ENCODE measurements at places on chromosomes 16 and 17.

DNA sequence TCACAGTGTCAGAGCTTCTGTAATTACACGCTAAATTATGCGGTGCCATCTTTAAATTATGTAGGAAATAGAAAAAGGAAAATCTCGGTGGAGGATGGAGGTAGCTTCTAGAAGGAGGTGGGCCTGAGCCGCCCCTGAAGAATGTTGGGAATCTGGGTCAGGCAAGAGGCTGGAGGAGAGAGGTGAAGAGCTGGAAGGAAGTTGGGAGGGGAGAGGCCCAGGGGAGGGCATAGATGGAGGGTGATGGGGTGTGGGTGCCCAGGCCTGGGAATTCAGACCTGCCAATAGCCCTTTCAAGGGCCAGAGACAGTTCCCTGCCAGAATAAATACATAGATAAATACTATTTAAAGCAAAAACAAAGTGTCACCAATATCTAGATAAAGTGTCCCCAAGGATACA, 415.0 kb upstream of the HSBP1 start:
- DNase-seq = no peak

DNA sequence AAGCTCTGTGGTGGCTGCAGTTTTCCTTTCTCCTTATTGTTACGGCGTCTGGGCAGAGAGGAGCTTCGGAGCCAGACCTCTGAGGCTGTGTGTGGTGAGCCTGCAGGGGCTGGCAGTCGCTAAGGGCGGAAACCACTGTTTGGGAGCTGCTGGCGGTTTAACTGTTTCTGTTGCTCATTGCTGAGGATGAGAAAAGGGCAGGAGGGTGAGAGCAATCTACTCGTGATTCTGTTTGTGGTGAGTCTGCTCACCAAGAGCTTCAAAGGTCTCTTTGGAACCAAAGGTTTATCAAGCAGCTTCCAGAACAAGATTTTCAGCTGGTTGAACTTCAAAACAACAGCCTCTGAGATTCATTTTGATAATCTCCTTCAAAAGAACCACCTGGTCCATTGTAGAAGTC, 143.9 kb downstream of the ANKFN1 start:
- DNase-seq = peak; percentile 94

DNA sequence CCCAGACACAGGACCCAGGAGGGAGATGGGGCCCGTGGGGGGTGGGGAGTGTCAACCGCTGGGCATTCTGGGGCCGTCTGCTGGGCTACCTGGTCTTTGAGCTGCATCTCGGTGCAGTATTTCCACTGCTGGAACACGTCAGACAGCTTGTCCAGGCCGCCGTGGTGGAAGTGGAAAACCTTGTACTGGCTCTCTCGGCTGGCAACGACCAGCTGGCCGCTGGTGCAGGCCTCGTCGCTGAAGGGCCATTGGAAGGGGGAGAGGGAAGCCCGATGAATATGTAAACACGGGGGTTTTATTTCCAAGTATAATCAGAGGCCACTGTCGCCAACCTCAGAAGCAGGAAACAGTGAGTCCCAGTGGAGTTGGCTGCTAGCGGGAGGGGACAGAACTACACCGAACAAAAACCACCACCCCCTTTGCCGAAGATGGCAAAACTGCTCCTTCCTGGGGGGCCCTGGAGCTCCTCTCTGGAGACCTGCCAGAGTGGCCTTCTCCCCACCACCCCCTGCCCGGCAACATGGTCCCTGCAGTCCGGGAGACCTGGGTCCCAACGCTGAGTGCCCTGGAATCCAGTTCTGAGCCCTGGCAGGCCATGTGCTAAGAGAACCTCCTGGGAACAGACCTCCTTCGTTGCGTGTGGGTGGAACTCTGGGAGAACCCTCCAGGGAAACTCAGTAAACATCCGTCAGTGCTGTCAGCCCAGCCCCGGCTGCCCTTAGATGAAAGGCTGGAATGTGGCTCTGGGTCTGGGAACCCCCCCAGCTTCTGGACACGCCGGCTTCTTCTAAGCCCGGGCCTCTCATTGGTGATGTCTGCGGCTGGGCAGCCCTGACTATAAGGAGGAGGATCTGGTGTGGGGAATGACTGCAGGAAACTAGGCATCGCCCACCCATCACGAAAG, 84.1 kb downstream of the TBC1D16 start:
- no peak for DNase-seq

- DNase-seq = no peak
These were observed 255.5 kb downstream of the CDH13 start for GRCh38 chr16:82882226-82882625.

DNA sequence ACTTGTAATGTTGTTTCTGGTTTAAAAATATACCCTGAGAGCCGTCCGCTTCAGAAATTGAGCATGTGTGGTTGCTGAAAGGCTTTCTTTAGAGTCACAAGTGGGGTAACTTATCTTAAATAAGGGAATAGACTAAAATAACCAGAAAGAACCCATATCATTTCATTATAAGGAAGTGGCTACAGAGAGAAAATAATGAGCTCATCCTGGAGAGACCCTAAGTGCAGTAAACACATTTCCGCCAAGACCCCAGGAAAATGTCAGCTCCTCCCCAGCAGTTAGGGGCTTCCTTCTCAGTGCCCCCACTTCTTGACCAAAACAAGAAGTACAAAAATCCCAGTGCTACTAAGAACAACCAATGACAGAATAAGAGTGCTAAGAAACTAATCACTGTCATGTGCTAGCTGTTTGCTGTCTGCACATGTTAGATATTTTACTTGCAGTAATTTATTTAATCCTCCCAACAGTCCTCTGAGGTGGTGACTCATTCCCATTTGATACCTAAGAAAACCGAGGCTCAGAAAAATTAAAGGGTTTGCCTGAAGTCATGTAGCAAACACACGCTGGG, 83.5 kb downstream of the CDYL2 start:
- DNase-seq = peak; percentile 16

- DNase-seq = no peak
These were observed 17.3 kb downstream of the MGRN1 start for GRCh38 chr16:4641895-4642294.

- DNase-seq = no peak
These were observed 9.3 kb downstream of the PDP2 start for GRCh38 chr16:66889622-66890021.

DNA sequence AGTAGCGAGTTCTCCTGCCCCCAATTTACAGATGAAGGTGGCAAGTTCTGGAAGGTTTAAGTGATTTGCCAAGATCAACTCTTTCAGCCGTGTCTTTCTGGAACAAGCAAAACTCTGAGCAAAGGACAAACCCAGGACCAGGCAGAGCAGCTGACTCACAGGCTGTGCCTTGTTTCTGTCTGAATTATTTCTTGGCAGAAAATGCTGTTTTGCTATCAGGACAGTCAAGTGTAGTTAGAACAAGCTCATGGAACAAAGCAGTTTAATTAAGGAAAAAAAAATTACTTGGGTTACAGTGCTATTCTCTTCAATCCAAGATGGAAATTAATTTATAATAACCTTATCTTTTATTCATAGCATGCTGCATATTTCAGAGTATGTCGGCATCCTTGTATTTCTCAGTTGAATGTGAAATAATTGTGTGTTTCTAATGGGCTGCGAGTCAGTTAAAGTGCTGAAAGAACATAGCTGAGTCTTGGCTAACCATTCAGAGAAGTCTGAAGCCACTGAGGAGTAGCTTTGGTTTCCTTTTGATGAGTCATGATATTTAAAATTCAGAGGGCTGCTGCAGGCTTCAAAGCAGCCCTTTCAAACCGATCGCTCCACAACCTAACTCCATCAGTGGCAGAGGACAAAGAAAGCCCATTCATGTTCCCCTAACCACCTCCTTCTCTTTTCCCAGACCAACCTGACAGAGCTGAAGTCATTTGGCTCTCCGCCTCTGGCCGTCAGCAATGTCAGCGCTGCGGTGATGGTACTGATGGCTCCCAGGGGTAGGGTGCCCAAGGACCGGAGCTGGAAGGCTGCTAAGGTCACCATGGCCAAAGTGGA, 143.7 kb downstream of the ZNF18 start:
- DNase-seq = no peak

- no peak for DNase-seq
These were observed 50.3 kb downstream of the ZFPM1 start for GRCh38 chr16:88503374-88503770.

GRCh38 chr17:12575641-12576040, 90.0 kb upstream of the MYOCD start:
- DNase-seq = no peak

DNA sequence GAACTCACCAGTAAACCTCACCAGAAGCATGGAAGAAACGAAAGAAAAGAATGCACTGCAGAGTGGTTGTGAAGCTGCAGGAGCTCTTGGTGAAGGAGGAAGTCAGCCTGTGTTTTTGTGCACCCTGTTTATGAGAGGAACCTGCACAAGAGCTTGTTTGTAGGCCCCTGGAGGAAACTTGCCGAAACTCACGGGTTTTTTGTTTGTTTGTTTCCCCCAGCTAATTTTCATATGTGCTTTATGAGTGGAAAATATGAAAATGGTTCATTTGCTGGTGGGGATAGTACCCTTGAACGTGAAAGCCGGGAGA, 222.7 kb downstream of the C16orf95 start:
- no peak for DNase-seq

DNA sequence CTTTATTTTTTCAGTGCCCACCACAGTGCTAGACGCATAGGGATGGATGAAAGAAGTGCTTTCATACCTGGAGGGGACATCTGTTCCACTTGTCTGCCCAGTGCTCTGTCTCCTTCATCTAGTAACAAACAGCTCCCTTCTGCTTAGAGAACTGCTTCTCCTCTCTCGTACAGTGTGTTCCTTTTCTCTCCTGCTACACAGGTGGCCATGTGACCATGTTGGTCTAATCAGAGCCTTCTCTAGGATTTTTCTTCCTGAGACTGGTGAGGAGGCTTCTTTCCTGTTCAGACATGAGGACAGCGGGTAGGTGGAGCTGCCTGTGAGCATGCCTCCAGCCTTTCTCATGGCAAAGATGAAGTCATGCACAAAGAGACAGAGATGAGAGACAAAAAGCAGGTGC, 182.7 kb downstream of the TMEM132E start:
- no peak for DNase-seq

GRCh38 chr16:74700438-74701225, at the start of gene MLKL:
Gene MLKL (minus strand): TSS chr16:74700862. CDS start chr16:74695757, 5,105 bp downstream.
- peak; percentile 79 for DNase-seq

DNA sequence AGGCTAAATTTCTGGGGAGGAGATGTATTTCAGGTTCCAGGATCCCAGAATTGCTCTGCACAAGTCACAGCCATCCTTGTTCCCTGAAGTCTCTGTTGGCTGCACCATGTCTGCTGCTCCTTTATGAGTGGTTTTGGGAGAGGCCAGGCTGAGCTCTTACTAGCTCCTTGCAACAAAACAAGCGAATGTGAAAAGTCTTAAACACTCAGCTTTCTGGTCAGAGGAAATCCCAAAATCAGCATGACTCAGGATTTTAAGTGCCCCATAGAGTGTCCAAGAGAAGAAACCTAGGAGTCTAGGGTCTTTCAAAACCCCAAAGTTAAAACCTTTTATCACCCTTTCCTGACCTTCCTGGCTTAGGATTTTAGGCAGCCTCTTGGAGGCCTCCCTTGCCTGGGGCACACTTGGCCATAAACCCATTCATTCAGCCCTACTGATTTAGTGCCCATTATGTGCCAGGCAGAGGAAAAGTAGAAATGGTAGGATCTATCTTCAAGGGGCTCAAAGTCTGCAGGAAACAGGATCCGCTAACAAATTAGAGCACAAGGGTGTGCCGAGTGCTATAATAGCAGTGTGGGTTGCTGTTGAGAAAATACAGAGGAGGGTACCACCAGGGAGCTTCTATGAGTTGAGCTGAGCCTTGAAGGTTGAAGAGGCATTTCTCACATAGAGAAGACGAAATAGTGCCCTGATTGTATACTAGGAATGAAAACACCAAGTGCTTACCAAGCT, 36.9 kb downstream of the SOST start:
- DNase-seq = no peak

- peak; percentile 80 for DNase-seq
These were observed 421 bp upstream of the DLX4 start for GRCh38 chr17:49968405-49969133.

GRCh38 chr17:17364338-17364667, 61.1 kb downstream of the NT5M start:
- no peak for DNase-seq

DNA sequence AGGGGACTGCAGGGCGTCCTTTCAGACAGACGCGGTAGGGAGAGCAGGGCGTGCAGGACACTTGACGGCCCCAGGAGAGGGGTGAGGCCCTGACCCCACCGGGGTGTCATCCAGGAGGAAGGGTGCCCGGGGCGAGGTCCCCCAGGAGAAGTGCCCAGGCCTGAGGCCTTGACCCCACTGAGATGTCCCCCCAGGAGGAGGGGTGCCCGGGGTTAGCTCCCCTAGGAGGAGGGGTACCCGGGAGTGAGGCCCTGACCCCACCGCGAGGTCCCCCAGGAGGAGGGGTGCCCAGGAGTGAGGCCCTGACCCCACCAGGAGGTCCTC, 27.2 kb upstream of the METRNL start:
- DNase-seq = no peak

DNA sequence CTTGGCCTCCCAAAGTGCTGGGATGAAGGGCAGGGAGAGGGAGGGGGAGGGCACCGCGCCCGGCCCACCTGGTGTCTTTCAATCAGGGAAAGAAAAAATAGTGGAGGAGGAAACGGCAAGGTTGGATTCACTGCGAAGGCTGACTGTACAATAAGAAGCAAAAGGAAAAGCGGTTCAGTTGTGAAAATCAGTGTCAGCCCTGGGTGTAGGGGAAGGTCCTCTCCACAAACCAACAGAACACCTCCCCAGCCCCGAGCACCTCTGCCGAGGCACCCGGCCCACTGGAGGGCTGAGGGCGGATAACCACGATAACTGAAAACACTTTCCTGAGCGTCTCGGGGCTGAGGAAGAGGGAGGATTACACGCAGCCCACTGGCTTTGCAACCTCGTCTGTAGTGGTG, 1.4 kb upstream of the SPG7 start:
- peak; percentile 23 for DNase-seq

DNA sequence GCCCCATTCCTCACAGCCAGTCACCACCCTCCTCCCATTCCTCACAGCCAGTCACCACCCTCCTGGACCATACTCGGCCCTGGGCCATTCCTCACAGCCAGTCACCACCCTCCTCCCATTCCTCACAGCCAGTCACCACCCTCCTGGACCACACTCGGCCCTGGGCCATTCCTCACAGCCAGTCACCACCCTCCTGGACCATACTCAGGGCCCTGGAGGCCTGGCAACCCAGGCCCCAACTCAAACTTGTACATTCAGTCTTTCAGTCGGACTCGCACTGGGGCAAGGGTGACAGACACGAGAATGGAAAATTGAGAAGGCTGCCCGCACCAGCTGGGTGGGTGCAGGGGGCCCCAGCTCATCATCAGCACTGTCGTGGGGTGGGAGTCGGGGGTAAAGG, 30.4 kb upstream of the FOXK2 start:
- DNase-seq = no peak

DNA sequence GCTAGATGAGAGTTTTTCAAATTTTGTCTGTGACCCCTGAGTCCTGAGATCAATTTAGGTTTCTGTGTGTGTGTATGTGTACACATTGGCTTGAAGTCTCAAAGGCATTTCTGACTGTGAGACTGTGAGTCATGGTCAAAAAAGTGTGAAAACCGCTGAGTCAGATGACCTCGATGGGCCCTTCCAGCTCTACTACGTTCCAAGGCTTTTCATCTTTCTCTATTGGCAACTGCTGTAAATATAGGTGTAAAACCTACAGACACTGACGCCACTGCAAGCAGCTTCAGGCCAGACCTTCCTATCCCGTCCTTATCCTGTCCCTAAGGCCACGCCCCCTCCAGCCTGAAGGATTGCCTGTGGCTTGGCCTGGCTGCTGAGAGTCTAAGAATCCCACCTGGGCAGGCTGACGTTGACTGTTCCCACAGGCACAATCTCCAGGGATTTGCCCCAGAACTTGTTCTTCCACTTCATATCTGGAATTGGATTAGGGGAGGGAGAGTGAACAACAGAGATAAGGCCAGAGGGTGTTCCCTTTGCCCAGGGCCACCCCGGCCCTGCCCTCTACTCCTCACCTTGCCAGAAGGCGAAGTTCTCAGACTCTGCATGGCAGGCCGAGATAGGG, 11.3 kb downstream of the OSBPL7 start:
- no peak for DNase-seq

GRCh38 chr17:77914385-77915254, 43.9 kb upstream of the TNRC6C start:
- DNase-seq = no peak

All from MV-4-11 (cell line).